Hematopoietic multipotent progenitor cell treated with erythropoietin and hydrocortisone succinate and interleukin-3 and kit ligand, for 4 days (in vitro differentiated cells): ENCODE measurements at places on chromosomes 5 and 9.

- DNase-seq: peak; percentile 98
These were observed at the start of gene PRELID2 for GRCh38 chr5:145834917-145835847. Gene PRELID2 (minus strand): TSS chr5:145835342. CDS start chr5:145835251, 91 bp downstream.

GRCh38 chr9:117153021-117153420 lies 261.8 kb downstream of the ASTN2 start:
- DNase-seq: no peak

- DNase-seq: peak; percentile 63
These were observed 40.2 kb upstream of the EXOC3 start for GRCh38 chr5:402615-403359.

- no peak for DNase-seq
These were observed 242.1 kb downstream of the ZNF608 start for GRCh38 chr5:124504081-124504916.

DNA sequence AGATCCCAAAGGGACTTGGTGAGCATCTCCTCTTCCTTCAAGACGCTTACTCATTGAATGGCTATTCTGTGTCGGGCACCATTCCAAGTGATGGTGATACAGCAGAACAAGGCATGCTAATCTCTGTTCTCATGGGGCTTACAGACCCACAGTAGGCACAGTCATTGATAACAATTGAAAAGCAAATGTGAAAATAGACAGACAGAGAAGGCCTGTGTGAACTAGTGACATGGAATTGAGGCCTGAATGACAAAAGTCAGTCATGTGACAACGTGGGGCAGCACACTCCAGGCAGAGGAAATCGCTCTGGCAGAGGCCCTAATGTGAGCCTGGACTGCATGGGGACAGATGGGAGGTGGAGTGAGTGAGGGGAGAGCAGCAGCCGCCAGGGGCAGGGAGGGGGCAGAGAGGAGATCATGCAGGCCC lies 70.7 kb upstream of the CPLX2 start:
- DNase-seq: peak; percentile 64

- DNase-seq: no peak
These were observed 557.8 kb upstream of the TLE4 start for GRCh38 chr9:79013715-79014610.

DNA sequence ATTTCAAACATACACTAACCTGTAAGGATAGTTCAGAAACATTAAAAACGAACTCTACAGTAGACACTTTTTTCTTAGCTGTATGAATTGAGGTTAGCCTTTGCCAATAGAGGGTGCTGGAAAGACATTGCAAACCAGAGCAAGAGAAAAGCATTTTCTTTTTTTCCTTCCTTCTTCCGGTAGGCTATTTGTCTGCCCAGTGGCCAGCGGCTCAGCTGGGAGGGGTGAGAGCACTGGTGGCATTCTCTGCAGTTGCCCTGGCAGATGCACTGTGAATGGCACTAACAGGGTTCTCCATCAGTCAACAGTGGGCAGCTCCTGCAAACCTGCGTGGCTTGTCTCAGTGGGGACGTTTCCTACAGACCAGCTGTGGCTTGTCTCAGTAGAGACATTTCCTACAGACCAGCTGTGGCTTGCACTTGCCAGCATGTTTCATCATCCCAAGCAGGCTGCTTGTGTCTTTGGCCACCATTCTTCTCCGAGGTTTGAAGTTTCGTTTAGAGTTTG lies 984.5 kb upstream of the CDH18 start:
- peak; percentile 2 for DNase-seq

- peak; percentile 29 for DNase-seq
These were observed 308.2 kb downstream of the ARL15 start for GRCh38 chr5:54001976-54002775.

DNA sequence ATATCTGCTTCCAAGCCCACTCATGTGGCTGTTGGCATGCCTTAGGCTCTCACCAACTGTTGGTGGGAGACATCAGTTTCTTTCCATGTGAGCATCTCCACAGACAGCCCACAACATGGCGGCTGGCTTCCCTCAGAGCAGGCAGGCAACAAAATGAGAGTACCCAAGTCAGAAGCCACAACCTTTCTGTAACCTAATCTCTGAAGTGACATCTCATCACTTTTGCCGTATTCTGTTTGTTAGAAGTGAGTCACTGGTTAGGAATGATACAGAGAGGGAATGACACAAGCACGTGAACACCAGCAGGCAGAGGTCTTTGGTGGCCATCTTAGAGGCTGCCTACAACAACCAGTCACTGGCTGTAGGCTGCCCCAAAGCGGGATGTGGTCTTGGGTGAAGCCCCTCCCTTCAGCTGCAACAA lies 88.6 kb upstream of the RASGRF2 start:
- no peak for DNase-seq

- DNase-seq: peak; percentile 19
These were observed 1000.5 kb downstream of the PTPRD start for GRCh38 chr9:9612270-9612669.

GRCh38 chr5:141512911-141513626 lies 24.2 kb downstream of the PCDHGC5 start:
- peak; percentile 59 for DNase-seq

GRCh38 chr9:130467316-130467715 lies 22.6 kb downstream of the ASS1 start:
- no peak for DNase-seq

- DNase-seq: no peak
These were observed 289.1 kb upstream of the EDIL3 start for GRCh38 chr5:84673785-84674184.

GRCh38 chr5:128225245-128226030 lies 141.9 kb downstream of the SLC12A2 start:
- no peak for DNase-seq

- DNase-seq: no peak
These were observed 56.2 kb downstream of the ARHGEF28 start for GRCh38 chr5:73682176-73682575.

GRCh38 chr5:108206707-108207106 lies 175.2 kb downstream of the FBXL17 start:
- DNase-seq: no peak

GRCh38 chr9:123115146-123115913 lies 81.9 kb downstream of the GPR21 start:
- DNase-seq: no peak

DNA sequence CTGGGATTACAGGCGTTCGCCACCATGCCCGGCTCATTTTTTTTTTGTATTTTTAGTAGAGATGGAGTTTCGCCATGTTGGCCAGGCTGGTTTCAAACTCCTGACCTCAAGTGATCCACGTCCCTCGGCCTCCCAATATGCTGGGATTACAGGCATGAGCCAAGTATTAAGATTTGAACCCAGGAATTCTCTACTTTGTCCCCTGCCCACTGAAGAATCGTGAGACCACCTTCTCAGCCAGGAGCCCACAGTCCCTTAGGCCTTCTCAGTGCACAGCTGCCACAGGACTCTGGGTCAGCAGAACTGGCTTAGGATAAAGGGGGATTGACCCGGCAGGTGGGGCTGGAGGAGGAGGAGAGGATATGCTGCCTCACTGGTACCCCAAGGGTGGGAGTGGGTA lies 13.4 kb downstream of the OLFML2A start:
- DNase-seq: no peak

DNA sequence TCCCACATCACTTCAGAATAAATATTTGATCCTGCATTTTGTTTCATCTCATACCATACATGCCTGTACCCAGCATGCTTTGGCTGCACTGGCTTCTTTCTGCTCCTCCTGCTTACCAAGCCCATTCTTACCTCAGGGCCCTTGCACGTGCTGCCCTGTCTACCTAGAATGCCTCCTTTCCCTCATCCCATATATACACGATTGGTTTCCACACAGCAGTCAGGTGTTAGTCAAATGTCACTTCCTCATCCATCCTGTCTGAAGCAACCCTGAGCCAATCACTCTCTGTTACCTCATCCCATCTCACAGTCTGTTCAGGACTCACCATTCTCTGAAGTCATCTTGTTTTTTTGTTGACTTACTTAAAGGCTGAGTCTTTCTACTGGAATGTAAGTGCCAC lies 30.3 kb downstream of the CAST start:
- no peak for DNase-seq

DNA sequence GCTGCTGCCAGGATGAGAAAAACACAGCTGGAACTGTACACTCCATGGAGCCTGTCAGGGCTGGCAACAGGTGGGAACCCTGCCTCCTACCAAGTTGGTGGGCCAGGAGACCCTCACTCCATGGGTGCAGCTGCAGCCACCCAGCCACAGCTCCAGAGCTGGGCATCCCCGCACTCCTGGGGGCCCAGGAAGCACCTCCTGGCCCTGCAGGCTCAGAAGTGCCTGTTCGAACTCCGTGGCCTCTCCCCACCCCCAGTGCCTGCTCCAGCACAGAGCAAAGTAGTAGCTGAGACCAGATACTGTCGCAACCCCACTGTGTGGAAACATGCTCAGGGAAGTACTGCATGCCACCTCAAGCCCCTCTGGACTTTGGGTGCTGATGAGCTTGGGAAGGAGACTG lies 564.0 kb upstream of the ACO1 start:
- no peak for DNase-seq

- no peak for DNase-seq
These were observed 49.4 kb downstream of the TARS1 start for GRCh38 chr5:33490071-33490665.

- DNase-seq: no peak
These were observed 221.6 kb upstream of the CTNND2 start for GRCh38 chr5:12125895-12126294.

DNA sequence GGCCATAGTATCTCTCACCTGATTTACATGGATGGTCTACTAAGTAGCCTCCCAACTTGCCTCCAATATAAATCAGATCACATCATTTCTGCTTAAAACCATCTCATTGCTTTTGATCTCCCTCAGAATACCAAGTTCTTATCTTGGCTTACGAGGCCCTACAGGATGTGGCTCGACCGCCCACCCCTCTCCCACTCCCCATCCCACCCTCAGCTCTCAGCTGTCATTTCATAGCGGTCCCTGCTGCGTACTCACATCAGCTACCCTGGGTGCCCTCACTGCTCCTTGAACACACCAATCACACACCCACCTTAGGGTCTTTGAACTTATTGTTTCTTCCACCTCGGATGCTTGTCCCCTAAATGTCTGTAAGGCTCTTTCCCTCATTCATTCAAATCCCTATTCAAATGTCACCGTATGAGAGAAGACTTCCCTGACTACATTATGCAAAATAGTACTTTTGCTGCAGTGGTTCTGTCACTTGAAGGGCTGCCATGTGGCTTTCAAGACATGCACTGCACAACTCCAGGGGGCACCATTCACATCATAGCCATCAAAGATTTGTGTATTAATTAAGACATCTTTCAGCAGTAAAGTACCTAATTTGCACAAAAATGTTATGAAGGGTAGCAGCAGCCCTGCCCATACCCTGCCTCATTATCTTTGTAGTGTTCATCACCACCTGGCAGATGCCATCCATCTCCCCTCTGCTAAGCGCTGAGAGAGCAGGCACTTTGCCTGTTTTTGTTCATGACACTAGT lies 171.1 kb downstream of the ENC1 start:
- DNase-seq: no peak

GRCh38 chr9:69254223-69254622 lies 70.8 kb upstream of the ENTREP1 start:
- no peak for DNase-seq

DNA sequence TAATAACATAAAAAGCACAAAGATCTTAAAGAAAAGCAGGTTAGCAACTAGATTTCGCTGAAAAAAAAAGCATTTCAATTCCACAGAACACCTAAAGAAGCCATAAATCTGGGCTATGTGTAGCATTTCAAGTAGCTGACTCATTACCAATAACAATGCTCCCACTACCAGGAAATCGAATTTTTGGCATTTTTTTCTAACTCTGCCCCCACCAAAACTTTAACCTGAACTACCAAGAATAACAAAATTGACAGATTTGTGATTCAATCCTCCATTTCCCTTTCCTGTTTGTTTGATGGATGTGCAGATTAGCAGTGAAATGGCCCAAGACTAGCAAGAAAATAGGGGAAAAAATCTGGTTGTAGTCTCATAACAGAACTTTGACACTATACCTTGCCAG lies 180.2 kb downstream of the RASEF start:
- no peak for DNase-seq

DNA sequence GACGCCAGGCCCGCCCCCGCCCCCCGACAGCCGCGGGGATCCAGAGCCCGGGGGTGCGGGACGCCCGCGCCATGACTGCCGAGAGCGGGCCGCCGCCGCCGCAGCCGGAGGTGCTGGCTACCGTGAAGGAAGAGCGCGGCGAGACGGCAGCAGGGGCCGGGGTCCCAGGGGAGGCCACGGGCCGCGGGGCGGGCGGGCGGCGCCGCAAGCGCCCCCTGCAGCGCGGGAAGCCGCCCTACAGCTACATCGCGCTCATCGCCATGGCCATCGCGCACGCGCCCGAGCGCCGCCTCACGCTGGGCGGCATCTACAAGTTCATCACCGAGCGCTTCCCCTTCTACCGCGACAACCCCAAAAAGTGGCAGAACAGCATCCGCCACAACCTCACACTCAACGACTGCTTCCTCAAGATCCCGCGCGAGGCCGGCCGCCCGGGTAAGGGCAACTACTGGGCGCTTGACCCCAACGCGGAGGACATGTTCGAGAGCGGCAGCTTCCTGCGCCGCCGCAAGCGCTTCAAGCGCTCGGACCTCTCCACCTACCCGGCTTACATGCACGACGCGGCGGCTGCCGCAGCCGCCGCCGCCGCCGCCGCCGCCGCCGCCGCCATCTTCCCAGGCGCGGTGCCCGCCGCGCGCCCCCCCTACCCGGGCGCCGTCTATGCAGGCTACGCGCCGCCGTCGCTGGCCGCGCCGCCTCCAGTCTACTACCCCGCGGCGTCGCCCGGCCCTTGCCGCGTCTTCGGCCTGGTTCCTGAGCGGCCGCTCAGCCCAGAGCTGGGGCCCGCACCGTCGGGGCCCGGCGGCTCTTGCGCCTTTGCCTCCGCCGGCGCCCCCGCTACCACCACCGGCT lies 1.0 kb downstream of the FOXE1 start:
- DNase-seq: peak; percentile 79

DNA sequence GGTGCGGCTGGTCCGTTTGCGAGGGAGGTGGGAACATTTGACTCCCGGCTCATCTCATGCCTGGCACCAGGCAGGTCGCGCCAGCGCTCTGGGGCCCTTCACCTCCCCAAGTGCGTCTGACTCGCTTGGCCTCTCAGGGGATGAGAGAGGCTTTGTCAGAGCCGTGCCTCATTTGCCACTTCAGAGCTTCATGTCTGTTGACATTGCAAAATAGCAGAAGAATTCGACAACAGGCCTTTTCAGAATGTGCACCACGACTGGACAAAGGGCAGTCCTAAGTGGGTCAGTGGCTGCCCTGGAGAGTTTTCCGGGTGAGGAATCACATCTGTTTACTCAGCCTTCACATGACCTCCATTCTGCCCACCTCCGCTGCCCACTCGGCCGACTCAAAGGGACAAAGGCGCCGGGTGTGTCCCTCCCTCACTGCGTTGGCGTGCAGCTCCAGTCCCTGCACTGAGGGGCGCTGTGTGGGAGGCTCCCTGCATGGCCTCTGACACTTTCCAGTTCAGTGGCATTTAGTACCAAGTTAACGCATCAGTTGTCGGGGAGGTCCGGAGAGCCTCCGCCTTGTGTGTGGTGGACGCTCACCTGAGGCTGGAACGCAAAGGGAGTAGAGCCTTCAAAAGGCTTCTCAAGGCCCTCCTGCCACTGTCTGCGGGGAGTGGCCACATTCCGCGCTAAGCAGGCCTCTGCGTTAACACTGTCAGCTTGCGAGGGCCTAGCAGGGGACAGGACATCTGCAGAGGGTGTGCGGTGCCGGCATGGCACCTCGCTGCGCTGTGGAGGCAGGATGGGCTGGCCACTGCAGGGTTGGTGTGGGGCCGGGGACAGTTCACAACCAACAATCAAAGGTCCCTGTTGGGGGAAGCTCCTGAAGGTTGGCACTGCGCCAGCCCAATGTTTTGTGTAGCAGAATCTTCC lies 171.5 kb downstream of the NXNL2 start:
- DNase-seq: peak; percentile 4

GRCh38 chr9:113160571-113160970 lies 9.8 kb downstream of the SLC31A2 start:
- DNase-seq: no peak
